ENCODE measurements at places on chromosomes 6 and 20.
A peak's percentile ranks its signal among the peaks of the same experiment; 100 is the strongest.

DNA sequence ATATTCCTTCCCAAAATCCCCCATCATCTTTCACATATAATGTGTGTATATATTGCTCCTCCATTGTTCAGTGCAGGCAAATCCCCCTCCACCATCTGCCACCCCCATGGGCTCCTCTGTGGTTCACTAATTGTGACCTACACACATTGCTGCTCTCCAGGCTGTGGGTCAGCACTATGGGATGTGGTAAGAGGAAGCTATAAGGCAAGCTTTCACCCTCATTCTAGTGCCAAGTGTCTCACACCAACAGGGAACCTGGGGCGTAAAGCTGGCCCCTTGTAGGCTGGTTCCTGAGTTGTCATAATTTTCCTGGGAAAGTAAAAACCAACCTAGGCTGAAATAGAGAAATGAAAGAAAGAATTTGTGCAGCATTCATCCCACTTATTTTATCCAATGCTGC lies 16.8 kb downstream of the FKBP1A start:
- no peak for DNase-seq

- DNase-seq: no peak
These were observed 47.5 kb downstream of the OSTM1 start for GRCh38 chr6:108027056-108027455.

DNA sequence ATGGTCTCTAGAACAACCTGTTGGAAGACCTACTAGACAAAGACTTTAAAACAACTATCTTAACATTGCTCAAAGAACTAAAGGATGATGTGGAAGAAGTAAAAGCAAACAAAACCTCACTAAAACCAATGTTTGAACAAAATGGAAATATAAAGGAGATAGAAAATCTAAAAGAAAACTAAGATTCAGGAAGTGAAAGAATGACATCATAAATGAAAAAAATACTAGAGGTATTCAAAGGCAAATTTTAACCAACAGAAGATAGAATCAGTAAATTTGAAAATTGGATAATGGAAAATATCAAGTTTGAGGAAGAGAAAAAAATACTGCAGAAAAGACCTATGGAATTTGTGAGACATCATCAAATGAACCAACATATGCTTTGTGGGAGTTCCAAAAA lies 914.1 kb upstream of the GJE1 start:
- DNase-seq: no peak

GRCh38 chr6:126701676-126702560 lies 362.0 kb downstream of the CENPW start:
- DNase-seq: no peak

- DNase-seq: no peak
These were observed 42.3 kb downstream of the CHMP4B start for GRCh38 chr20:33853507-33853813.

GRCh38 chr6:80566361-80566760 lies 459.9 kb downstream of the BCKDHB start:
- DNase-seq: peak; percentile 3

DNA sequence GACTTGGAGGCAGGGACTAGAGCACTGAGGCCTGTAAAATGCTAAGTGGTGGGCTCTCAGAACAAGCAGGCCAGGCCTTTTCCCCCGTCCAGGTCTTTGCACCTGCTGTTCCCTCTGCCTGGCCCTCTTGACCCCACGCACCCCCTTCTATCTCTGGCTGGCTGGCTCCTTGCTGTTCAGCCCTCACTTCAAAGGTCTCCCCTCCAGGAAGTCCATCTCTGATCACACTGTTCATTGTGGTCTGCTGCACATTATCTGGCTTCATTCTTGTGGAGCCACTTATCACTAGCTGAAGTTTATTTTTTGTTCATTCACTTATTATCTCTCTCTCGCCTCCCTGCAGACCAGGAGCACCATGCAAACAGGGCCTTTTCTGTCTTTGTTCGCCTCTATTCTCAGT lies 24.5 kb downstream of the SLC13A3 start:
- no peak for DNase-seq

- DNase-seq: no peak
These were observed 61.8 kb upstream of the MLN start for GRCh38 chr6:33865478-33866077.

- DNase-seq: no peak
These were observed 1359.4 kb upstream of the GJE1 start for GRCh38 chr6:140773276-140773675.

GRCh38 chr20:10040070-10040975 lies 5.5 kb downstream of the ANKEF1 start:
- no peak for DNase-seq

DNA sequence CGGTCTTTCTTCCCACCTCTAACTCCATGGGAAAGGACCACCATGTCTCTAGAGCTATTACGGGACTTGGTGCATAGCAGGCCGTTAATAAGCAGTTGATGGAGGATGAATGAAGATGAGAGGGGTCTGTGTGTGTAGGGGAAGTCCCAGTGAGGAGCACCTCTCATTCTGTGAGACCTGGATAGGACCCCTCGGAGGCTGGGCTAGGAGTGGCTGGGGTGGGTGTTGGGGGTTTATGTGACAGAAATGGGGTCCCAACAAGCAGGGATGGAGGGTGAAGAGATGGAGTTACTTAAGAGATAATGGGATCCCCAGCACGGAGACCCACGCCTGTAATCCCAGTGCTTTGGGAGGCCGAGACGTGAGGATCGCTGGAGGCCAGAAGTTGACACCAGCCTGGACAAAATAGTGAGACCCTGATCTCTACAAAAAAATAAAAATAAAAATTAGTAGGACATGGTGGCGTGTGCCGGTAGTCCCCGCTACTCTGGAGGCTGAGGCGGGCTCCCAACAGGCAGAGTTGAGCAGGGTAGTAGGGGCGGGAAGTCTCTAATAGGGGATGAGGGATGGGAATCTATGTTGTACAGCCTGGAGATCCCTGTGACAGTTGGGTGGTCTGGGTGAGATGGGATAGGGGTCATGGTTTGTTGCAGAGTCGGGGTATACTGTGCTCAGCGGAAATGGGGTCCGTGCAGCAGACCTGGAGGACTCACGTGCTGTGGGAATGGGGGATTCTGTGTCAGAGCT lies 677 bp upstream of the ZNF341 start:
- DNase-seq: no peak

- DNase-seq: no peak
These were observed 312.8 kb upstream of the SPTLC3 start for GRCh38 chr20:12695937-12696336.

GRCh38 chr20:44861531-44862006 lies 23.9 kb upstream of the YWHAB start:
- no peak for DNase-seq

GRCh38 chr6:143058987-143059386 lies 1.7 kb upstream of the AIG1 start:
- no peak for DNase-seq

DNA sequence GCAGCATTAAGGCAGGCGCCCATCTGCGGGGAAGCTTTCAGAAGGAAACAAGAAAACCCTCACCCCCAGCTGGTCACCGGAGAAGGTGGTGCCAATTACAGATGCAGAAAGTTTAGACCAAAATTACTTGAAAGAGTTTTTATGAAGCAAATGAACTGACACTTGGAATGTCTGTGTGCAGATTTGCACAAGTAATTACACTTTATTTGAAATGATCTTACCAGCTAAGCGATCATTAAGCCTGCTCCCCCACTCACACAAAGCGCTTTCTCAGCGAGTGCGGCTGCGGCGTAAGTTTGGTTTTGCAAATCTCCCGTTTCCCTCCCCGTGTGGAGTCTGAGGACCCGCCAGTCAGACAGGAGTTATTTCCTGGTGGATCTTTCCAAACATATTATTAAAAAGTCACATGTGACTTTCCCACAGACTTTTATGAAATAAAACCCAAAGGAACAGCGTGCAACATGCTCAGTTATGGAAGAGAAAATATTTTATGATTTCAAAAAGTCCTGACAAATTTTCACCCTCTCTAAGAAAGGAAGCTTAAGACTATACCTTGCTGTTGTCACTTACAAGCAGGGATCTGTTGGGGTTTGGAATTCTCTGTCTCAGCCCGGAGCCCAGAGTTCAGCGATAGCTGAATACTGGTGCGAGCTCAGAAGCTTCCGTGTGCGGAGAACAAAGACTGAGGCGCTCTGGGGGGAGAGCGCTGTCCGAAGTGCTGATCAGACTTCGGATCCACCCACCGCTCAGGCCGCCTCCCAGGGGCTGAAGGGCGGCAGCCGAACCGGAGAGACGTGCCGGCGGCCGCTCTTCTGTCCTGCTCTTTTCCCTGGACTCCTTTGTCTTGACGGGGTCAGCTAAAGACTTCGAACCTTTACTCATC lies 2.7 kb upstream of the MYT1 start:
- DNase-seq: peak; percentile 18

DNA sequence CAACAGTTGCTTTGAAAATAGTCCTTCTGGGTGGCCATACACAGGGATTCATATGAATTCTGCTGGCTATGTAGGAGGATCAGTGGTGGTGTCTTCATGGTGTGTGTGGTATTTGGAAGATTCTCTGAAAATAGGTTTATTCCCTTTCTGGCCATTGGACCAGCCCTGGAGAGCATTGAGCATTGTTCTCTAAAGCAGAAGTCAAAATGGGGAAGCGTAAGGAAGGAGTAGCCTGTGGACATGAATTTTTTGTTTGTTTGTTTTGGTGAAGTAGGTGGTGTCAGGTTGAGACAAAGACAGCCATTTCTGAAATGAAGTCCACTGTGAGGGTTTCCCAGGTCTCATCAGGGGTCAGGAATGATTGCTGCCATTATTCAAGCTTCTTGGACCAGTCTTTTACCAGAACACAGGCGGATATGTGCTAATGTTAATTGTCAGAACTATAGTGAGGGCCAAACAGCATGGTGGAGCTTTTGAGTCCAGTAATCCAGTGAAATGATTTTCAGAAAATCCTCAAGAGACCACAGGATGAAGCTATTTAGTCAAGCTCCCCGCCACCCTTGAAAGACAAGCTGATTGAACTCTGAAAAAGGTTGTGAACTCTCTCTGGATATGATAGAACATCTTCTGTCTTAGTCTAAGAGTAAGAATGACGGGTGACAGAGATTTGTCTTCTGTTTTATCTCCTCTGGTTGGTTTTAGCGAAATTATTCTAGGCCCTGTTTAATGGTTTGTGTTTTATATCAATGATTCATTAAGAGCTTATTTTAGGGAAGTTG lies 60.0 kb downstream of the DNAH8 start:
- peak; percentile 52 for DNase-seq

GRCh38 chr6:144314003-144314485 lies 28.9 kb downstream of the UTRN start:
- DNase-seq: no peak

DNA sequence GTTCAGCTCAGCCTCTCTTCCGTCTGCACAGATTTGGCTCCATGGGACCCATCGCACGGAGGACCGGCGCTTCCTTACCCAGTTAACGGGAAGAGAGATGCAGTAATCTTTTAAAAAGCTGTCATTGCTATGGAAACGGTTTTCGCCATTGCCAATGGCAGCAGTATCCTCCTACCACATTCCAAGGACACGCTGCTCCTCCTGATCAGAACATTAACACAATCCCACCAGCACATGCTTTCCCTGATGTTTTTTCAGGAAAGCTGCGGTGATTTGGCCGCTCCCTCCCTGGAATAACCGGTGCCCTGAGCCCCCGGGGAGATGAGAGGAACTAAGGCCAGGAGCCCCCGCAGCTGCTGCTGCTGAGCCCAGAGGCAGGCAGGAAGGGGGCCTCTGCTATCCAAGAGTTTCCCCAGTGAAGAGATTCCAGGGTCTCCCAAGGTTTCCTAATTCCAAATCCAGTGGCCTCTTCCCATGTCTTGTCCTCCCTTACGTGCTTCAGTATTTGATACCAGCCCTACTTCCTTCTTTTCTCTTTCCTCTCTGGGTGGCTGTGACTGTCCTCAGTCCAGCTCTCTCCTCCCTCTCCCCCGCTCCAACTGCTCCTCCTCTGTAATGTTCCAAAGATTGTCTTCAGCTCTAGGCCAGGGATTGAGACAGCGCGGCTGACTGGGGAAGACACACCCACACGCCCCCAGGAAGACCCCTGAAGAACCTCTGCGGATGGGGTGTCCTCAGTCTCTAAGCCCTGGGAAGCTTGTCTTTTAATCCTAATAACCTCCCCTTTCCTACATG lies 2.6 kb downstream of the BNIP5 start:
- DNase-seq: no peak

GRCh38 chr6:142545147-142545546 lies 243.3 kb downstream of the ADGRG6 start:
- peak; percentile 7 for DNase-seq

- no peak for DNase-seq
These were observed 17.1 kb upstream of the SASH1 start for GRCh38 chr6:148325316-148326068.

DNA sequence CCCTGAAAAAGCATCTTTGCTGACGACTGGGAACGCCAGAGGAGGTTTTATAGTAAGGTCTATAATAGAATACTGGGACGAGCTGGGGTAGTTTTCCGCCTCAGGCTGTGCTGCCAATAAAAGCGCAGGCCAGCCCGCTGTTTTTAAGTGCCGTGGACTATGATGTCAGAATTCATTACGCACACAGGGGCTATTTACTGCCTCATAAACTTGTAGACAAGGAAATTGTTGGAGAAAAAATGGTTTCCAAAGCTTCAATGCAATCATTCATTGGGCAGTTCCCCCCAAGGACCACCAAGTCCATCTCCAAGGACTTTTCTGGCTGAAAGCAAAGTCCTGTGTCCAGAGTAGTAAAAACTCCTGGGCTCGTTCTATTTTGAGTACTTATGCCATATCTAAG lies 20.4 kb upstream of the FOXF2 start:
- no peak for DNase-seq

- DNase-seq: peak; percentile 57
These were observed 57.0 kb upstream of the CD93 start for GRCh38 chr20:23143098-23143497.

- DNase-seq: no peak
These were observed 109.7 kb downstream of the BCAS1 start for GRCh38 chr20:53960579-53961272.

DNA sequence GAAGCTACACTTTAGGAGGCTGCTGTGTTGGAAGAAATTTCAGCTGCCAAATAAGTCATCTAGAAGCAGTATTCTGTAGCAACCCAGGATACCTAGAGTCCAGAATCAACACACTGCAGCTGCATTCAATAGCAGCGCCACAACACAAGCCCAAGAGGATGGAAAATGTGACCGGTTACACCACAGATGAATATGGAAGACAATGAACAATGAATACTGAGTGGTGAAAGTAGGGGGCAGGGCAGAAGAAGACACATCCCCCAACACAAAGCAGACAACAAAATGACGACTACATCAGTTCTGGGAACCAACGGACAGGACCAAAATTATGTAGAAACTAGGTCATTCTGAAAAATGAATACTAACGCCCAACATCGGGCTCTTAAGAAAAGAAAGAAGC lies 38.2 kb downstream of the KIF6 start:
- DNase-seq: no peak

DNA sequence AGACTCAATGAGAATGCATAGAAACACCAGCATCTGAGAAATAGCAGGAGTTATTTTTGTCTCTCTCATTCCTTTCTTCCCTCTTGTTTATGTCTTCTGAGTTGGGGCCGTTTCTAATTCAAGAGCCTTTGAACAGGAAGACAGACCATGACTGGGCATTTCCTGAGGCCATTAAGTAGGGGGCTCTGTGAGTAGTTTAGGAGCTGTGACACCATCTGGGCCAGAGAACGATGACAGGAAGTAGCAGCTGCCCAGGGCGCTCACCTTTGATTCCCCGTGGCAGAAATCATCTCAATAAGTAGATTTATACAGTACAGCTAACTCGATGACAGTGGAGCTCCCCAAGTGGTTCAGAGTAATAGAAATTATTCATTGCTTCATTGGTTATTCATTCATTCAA lies 298.4 kb upstream of the PLN start:
- DNase-seq: peak; percentile 5

- DNase-seq: no peak
These were observed 183.4 kb downstream of the ADGRG6 start for GRCh38 chr6:142485256-142485655.
